ENCODE measurements at places on chromosomes 2 and 18.

DNA sequence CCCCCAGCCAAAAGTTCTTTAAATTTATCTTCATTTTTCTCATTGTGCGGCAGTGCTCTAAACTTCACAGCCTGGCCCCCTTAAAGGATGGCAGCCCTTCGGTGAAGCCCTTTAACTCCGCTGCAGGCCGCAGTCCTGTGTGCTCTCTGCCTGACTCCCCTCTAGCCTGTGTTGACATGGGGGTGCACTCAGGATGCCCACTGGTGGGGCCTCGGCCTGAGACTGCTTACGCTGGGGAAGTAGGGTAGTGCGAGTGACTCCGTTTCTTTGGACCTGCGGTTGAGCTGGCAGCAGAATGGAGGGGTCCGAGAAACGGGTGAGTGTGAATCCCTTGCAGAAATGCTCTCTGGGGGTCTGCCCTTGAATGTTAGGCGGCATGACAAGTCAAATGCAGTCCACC is 5.6 kb downstream of the RAB12 start:
- no peak for DNase-seq

- DNase-seq = no peak
Observed at GRCh38 chr2:150997702-150998440, 263.8 kb downstream of the RBM43 start.

DNA sequence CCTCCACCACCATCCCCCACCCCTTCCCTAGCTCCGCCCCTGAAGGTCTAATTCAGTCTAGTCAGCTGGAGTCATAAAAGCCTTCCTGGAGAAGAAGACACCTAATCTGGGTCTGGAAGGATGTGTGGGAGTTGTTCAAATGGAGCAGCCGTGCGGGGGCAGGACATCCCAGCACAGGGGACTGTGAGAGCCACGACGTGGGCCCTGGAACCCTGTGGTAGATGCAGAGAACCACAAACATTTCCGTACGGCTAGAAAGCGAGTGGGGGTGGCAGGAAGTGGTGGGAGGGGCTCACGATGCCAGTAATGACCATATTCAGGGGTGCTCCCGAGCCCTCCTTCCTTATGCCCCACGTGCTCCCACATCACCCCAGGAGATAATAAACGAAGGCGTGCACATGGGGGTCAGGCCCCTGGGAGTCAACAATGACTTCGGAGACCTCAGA is 20.9 kb upstream of the COL6A3 start:
- DNase-seq = peak; percentile 84

DNA sequence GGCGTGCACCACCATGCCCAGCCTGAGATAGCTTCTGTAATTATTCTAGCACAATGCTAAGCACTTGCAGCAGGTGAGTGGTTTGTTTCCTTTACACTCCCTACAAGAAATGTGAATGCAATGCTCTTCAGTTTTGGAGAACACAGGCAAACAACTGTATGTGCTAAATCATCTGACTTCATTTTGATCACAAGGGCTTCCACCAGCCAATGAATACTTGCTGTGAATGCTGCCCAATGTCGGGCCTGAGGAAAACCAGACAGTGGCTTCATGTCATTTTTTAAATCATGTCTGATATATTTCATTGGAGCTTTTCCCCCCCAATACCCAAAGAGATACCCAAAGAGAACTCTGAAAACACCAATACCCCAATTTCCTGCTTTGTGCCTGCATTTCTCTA is 155.6 kb upstream of the XPO1 start:
- no peak for DNase-seq

DNA sequence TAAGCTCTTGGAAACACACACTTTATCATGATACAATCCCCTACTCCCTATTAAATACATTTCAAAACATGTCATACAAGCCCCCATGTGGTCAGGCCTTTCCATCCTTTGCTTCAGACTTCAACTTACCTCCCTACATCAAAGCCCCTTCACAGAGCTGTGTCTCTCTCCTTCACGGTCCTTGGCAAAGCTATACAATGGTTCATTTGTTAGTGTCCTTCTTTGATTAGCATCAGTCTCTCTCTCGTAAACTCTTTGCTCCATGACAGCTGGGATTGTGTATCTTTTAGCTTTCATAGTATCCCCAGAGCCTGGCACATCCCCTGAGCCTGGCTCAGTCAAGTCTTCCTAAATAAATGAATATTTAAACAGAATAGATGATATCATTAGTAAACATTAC is 25.6 kb upstream of the INSIG2 start:
- no peak for DNase-seq

All from hematopoietic multipotent progenitor cell (in vitro differentiated cells).